ENCODE measurements at places on chromosomes 2 and 18.

GRCh38 chr2:17136877-17137276 is 381.4 kb downstream of the RAD51AP2 start:
- no peak for DNase-seq

DNA sequence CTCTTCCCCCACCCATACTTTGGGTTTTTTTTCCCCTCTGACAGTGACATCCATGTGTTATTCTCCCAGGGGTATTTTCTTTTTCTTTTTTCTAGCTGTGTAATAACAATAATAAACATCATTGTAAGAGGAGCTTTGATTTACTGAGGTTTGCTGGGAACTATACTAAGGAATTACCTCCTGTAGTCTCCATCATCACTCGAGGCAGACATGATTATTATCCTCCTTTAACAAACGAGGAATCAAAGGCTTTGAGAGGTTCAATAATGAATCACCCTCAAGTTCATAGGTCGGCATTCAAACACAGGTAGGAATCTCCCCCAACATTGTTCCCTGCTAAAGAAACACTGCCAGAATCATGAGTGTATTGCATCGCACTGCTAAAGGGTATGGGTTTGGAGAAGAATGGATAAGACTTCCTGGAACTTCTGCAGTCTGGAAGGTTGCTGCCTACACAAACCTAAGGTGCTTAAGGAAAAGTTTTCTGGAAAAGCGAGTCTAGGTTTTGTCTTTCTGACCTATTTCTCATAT is 260.2 kb upstream of the SESTD1 start:
- no peak for DNase-seq

GRCh38 chr2:227509824-227510619 is 38.1 kb downstream of the AGFG1 start:
- no peak for DNase-seq

DNA sequence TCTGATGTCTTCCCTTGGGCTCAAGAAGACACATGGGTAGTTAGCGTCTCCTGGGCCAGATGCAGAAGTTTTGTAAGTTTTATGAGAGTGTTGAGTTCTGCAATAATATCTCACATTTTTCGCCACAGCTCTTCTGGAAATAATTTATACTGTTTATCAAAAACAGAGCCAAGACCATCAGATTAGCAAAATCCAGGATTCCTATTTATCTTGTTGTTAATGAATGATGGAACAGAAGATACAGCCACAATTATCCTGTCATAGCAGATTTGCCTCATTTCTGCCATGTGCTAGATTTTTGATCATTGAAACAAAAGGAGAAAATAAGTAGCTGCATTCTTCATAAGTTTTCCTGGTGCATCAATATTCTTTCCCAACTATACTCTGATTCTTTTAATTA is 1048.6 kb upstream of the KLHL29 start:
- no peak for DNase-seq

DNA sequence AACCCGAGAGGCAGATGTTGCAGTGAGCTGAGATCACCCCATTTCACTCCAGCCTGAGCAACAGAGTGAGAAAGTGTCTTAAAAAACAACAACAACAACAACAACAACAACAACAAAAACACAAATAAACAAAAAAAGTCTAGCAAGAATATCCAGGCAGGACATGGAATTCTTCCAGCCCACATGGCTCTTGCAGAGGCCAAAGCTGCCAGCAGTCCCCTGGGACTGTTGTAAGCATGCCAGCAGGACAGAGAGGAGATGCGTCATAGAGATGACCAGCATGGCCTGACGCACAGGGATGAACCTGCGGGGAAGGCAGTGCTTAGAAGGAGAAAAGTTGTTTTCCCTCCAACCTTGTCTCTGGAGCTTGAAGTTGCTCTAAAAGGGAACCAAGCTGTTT is 182.3 kb upstream of the PGAP1 start:
- no peak for DNase-seq

DNA sequence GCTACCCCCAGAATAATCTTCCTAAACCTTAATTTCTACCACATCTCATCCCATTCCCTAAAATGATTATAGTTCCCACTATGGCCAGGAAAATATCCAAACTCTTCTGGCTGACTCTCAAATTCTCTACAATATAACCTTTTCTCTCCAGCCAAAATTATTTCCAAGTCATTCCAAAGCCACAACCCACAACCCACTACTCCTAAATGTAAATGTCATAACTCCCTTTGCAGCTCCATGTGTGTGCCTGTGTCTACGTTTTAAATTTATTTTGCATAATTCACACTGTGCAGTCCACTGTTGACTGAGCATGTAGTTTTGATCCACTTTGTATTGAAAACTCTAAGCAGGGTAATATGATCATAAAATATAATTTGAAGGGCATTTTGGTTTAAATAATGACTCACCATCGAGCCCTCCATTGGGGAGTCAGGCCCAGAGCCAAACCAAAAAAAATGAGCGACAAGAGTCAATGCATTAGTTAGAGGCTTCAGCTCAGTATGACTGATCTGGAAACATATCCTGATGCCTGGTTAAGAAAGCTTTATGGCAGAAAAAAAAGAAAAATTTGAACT is 171.0 kb downstream of the AFF3 start:
- DNase-seq = no peak

DNA sequence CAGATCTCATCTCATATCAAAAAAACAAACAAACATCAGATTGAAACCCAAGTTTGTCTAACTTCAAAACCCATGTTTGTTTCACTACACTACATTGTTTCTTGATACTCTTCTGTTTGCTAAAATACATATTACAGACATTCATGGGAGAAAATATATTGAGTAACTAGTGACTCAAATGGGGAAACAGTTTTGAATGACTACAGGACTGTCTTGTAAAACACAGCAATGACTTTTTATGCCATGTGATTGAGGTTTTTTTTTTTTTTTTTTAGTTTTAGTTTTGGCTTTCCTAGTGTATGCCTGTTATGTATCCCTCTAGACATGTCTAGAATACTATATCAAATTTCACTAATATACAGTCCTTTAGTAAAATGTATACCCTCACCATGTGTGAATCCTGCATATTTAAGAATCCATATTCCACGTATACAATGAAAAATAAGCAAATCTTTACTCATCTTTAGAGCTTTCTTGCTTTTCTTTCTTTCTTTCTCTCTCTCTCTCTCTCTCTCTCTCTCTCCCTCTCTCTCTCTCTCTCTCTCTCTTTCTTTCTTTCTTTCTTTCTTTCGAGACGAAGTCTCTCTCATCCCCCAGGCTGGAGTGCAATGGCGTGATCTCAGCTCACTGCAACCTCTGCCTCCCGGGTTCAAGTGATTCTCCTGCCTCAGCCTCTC is 46.6 kb upstream of the SERTAD2 start:
- DNase-seq = no peak

- DNase-seq = no peak
Measured at GRCh38 chr2:237426517-237426916, 12.6 kb upstream of the COL6A3 start.

DNA sequence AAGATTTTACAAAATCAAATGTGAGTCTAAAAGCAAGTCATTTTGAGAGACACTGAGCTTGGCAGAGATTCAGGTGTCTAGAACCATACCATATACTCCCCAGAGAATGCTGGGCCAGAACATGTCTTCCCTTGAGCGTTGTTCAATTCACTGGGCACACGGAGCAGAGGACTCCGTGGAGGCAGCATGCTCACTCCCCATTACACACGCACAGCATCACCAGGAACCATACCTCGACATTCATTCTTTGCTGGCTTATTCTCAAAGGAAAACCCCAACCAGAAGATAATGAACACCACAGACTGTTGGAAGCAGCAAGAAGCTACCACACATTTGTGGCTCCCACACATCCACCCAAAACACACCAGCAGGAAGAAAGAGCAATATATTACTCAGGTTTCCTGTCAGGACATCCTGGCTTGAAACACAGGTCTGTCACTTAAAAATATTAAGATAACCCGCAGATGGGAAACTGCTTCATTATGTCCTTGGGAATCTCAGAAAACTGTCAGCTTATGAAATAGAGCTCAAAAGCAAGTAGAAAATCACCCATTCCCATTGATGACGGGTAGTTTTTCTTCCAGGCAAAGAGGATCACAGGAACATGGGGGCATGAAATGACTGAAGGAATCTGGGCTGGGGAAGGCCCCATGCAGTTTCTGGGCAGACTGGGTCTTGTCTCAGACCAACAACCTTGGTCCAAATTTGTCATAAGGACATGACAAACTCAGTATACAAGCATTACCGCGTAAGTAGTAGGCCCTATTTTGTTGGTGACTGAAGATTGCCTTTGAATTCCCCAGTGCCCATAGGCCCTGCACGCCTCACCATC is 46.4 kb downstream of the PCBP1 start:
- no peak for DNase-seq

GRCh38 chr2:237631007-237631785 is 3.8 kb downstream of the LRRFIP1 start:
- DNase-seq = no peak

DNA sequence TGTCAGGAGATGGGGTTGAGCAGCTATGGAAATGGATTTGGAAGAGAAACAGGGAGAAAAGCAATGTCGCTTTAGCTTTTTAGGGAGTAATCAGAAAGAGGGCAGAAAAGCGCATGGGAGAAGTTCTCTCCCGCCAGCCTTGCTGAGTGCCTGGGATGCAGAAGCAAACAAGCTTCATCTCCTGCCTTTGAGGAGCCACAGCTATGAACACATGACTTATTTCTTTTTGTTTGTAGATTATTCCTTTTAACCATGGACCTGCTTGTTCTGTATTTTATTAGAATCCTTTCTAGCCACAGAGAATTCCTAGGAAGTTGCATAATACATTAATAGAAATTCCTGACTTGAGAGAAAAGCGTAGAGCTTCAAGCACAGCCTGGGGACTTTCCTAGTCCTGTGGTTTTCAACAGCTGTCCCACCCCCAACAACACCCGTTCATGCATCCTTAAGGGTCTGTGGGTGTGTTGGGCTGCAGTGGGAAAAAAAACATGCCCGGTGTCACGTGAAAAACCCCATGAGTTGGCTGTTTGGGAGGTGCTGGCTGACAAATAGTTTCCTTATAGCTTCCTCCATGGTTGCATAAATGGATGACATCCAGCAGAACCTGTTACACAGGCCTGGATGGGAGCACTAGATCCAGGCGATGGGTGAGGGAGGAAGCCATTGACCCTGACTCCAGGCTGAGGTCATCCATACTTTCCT is 14.9 kb downstream of the SLC9A4 start:
- DNase-seq = no peak

DNA sequence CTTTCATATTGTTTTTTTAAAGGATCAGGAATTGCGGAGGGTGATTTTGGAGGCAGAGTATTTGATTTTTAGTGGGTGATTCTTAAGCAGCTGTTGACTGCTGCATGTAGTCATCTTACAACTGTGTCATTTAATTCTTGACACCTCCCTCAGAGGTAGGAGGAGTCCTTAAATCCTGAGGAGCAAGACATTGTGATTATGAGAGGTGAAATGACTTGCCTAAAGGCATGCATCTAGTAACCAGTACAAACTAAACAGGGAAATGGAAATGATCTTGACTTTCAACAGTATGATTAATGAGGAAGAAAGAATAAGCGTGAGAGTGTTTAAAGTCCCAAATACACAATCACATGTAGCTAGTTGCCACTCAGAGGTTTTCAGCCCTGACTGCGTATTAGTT is 440.7 kb downstream of the THSD7B start:
- no peak for DNase-seq

- DNase-seq = no peak
Measured at GRCh38 chr18:10739152-10739551, 213.3 kb downstream of the NAPG start.

DNA sequence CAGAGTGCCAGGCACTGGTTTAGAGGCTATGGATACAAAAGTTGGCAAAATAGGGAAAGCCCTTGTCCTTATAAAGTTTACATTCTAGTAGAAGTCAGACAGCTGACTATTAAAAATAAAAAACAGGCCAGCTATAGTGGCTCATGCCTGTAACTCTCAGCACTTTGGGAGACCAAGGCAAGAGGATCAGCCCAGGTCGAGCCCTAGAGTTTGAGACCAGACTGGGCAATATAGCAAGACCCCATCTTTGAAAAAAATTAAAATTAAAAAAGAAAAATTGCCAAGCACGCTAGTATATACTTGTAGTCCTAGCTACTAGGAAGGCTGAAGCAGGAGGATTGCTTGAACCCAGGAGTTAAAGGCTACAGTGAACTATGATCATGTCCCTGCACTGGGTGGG is 12.5 kb downstream of the ERICH2 start:
- DNase-seq = no peak

GRCh38 chr2:242063850-242064249 is 194.3 kb downstream of the RTP5 start:
- DNase-seq = no peak

DNA sequence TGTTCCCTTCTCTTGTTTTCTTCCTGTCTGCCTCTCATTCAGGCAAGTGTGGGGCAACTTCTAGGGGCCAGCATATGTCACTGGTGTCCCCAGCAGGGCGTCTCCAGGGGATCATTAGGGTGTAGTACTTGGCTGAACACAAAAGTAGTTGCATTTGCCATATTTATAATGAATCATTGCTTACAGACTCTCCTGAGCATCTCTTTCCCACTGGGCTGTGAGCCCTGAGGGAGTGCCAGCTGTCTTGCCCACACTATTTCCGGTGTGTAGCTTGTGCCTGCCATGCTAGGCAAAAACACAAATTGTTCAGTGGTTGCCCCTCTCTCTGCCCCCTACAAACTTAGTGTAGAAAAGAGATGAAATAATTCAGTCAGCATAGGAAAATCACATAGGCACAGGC is 40.8 kb upstream of the SCLY start:
- DNase-seq = no peak

DNA sequence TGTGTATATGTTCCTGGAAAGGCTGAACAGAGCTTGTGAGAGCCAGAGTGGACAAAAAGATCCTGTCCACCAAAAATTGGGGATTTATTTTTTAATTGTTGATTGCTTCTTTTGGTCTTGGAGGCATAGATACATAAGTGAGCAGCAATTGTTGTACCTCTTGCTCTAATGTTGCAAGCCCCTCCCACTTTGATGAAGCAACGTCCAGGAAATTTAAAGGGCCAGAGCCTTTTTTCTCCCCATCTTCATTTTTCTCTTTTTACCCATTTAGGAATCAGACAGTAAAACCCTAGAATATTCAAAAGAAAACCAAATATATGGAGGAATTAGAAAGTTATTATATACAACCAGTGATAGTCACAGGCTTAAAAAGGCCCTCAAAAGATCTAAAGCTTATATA is 871.8 kb upstream of the NRXN1 start:
- DNase-seq = no peak

- DNase-seq = no peak
Measured at GRCh38 chr18:38940475-38940862, 1374.9 kb upstream of the CELF4 start.

- no peak for DNase-seq
Measured at GRCh38 chr2:241437179-241437578, 71.2 kb downstream of the STK25 start.

GRCh38 chr2:230601510-230601909 is 111.1 kb upstream of the CAB39 start:
- DNase-seq = no peak

- no peak for DNase-seq
Measured at GRCh38 chr18:30134020-30134419, 908.5 kb downstream of the DSC3 start.

- DNase-seq = no peak
Measured at GRCh38 chr2:88626171-88627054, 851 bp downstream of the EIF2AK3 start.

GRCh38 chr2:177044671-177045070 is 167.9 kb upstream of the HNRNPA3 start:
- no peak for DNase-seq

Measured in cerebellar nuclear complex (tissue), 1 donor.